Renal pelvis (tissue), 12 donors: ENCODE measurements at places on chromosomes 2 and 18. TPM values are rescaled to one million over a fixed set of nuclear protein-coding genes. Genes with fewer than 3 reads are reported as not detected.
A peak's percentile ranks its signal among the peaks of the same experiment; 100 is the strongest.

GRCh38 chr2:23285091-23285800 lies 99.7 kb upstream of the KLHL29 start:
- DNase-seq = no peak

- no peak for DNase-seq
Measured at GRCh38 chr2:134379293-134379692, 125.4 kb downstream of the MGAT5 start.

DNA sequence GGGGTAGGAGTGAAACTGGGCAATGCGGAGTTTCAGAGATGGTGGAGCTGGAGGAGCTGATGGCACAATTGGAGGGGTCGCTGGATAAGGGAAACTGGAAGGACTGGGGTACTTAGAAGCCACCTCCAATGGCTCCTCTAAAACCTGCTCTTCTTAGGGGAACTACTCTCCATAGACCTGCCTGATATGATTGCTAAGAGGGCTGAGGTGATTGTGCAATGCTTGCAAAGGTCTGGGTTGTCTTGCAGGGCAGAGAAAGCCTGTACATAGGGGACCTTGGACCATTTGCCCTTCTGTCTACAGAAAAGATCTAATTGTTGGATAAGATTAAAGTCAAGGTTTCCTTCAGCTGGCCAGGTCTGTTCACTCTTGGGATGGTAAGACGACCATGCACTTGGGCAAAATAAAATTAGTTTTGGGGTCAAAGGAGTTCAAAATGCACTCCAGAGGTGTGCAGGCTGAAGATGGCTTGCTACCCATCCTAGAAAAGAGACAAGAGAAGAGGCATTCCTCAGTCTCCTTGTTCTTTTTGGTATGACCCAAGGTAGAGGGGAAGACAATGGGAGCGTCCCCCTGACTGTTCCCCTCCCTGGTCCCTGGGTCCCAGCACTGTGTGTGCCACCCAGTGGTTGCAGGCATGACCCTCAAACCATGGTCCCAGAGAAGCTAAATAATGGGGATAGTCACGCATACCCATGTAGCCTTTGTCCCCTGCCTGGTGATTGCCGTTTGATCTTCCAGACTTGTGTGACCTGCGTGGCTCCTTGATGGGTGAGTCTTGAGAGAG lies 41.1 kb downstream of the STK17B start:
- DNase-seq = no peak

- no peak for DNase-seq
Measured at GRCh38 chr2:98940102-98940501, 4.1 kb upstream of the CRACDL start.

GRCh38 chr2:99139003-99139402 lies 2.5 kb upstream of the C2orf15 start:
- no peak for DNase-seq

DNA sequence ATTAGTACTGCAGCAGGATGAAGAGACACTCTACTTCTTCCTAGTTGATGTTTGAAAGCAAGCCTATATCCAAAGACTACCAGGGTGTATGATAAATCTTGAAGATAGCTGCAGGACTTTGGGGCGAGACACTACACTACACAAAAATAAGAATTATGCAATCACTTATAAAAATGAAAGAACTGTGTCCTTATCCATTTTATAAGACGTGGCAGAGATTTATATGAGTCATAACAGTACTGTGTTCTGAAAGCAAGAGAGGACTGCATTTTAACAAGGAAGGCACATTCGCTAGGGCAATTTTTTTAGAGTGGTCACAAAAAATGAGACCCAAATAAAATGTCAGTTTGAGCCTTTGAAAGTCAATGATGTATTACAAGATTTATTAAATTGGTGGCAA lies 617.0 kb upstream of the LINC00305 start:
- no peak for DNase-seq

DNA sequence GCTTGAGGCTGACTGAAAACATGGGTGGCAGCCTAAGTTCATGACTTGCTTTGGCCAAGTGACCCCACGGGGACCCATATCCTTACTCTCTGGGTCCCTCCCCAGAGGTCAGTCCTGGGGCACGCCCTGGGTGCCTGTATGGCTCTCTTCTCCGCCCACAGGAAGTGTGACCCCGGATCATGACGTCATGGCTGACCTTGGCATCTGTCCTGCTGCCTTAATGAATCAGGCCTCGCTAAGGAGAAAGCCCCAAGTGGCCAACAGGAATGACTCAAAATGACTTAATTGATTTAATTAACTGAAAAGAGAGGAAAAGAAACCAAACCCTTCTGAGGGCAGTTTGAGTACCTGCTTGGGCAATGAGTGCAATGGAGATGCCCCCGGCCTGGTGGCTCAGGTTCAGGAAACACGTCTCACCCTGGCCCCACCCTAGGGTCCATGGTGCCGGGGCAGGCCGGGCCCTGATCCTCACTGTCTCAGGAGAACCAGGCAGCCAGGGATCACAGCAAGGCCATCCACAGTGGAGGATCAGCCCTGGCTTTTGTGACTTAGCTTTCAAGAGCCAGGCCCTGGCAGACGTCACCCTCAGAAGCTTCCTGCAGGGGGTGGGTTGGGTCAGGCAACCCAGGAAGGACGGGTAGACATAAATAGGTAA lies 112.0 kb downstream of the CYP26B1 start:
- no peak for DNase-seq

GRCh38 chr2:130798472-130799218 lies 38.1 kb upstream of the ARHGEF4 start:
- peak; percentile 43 for DNase-seq

- DNase-seq = no peak
Measured at GRCh38 chr2:216370961-216371712, 1.1 kb downstream of the MARCHF4 start.

MBD2 gene
- 113 TPM for polyA plus RNA-seq

ALLC gene
- not detected for polyA plus RNA-seq

CLEC4F gene
- not detected for polyA plus RNA-seq

TTL gene
- 35.2 TPM for polyA plus RNA-seq

CIDEA gene
- polyA plus RNA-seq = not detected
